Spinal cord (tissue), 10 donors: ENCODE measurements at places on chromosomes 1 and 21.

DNA sequence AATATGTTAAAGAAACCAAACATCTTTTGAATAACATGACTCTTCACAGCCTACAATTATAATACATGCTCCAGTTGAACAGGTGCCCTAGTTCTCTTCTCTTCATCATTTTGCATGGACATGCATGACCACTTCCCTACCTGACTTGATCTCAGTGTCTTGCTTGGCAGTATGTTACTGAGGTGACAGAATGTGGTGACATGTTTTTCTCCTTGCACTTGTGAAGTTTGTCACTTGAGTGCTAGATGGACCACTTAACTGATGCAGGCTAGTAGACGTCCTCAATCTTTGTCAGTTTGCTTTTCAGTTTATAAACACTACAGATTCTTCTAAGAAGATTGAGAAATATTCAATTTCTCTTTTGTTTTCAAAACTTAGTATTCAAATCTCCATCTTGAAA is 10.1 kb upstream of the KRTAP13-2 start:
- no peak for DNase-seq

DNA sequence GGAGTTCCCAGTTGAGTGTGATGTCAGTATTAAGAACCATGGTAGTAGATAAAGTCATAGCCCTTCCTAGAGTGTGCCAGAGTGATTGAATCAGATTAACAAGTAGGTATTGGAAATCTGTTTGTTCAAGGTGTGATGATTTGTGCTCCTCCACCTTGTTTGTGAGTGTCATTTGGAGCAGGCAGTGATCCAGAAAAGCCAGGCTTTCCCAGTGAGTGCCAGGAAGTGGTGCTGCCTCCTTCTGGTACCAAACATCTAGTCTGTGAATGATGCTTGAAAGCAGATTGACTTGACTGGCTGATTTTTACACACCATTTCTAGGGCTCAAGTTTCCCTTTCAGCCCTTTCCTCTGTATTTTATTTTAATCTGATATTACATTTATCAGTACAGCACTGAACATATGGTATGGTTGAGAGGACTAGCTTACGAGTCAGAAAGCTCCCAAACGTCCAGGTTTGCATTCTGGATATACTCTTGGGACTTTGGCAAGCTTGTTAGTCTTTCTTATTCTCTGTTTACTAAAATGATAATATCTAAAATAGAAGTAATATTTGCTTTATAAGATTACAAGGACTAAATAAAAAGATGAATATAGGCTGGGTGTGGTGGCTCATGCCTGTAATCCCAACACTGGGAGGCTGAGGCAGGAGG is 100.7 kb downstream of the PATJ start:
- no peak for DNase-seq

GRCh38 chr1:60765204-60765603 is 317.2 kb upstream of the NFIA start:
- DNase-seq, result no peak

DNA sequence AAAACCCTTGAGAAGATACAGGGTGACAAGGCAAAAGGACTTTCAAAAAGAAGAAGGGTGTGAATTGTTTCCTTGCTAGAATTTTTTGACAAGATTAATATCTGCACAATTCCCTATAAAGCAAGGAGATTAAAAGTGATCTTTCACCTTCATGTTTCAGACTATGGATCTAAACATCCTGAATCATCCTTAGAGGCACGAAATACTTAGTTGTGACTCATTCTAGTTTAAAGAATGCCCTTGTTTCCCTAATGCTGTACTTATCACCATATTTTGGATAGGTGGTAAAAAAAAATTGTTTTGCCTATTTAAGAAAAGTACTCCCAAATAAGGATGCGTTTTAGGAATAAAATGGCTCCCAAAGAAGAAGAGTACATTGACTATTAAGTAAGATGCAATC is 415.1 kb downstream of the LRRIQ3 start:
- DNase-seq, result no peak

DNA sequence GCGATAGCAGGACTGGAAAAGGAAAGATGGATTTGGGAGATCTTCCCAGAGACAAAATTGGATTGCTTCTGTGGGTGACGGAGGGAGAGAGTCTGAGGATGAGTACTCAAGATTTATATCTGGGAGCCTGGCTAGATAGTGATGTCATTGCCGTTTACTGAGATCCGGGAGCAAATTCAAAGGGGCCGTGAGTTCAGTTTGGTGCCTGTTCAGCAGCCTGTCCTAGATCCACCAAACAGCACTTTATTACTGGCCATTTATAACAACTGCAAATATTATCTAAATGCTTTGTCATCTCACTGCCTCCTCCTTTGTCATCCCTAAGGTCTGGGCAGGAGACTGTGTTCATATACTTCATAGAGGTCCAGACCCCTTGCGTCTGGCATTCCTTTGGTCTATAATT is 29.2 kb downstream of the MAPKAPK2 start:
- DNase-seq, result no peak

DNA sequence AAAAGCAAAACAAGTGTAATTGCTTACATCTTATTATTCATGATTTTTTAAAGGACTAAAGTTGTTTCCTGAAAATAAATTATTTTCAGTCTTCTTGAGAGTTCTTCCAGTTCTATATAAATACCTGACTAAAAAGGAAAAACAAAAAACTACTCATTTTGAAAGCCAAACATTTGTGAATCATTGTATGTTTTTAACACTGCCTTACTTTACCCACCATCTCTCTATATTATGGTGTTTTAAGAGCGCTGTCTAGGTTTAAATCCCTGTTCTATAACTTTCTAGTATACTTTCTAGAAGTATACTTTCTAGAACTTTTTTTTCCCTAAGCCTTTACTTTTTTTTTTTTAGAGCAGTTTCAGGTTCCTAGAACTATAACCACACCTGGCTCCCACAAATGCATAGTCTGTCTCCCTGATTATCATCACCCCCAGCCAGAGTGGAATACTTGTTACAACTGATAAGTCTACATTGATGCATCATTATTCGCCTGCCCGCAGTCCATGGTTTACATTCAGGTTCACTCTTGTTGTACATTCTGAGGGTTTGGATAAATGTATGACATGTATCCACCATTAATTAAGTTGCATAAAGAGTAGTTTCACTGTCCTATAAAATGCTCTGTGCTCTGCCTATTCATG is 9.8 kb downstream of the RSBN1 start:
- DNase-seq, result no peak

- no peak for DNase-seq
Observed at GRCh38 chr1:80403471-80403893, 1397.0 kb upstream of the ADGRL4 start.

DNA sequence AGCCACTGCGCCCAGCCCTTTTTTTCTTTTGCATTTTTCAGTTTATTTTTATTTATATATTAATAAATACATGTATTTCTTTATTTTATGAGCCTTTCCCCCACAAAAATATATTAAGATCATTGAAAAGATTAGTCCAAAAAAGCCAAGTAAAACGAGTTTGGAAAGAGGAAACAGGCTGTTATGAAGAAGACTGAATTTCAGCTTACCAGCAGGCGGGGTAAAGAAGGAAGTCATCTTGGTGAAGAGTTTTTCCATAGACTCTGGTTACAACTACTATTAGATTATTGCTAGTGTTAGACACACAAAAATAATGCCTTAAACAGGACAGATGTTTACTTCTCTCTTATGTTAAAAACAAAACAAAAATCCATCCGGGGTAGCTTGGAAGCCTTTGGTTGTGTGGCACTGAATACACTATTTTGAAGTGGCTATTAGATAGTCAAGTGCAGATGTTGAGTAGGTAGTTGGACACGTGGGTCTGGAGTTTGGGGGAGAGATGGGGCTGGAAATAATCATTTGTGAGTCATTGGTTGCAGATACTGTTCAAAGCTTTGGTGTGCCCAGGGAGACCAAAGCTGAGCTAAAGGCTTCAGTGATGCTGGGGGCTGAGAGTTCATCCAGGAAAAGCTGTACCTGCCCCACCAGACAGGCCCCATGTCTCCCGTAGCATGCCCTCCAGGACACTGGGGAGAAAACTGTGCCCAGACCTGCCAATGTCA is 8.7 kb upstream of the LRRC71 start:
- no peak for DNase-seq

- DNase-seq, result no peak
Observed at GRCh38 chr1:219317762-219318353, 144.2 kb downstream of the LYPLAL1 start.

GRCh38 chr1:65434760-65435159 is 14.3 kb downstream of the LEPR start:
- DNase-seq, result no peak

DNA sequence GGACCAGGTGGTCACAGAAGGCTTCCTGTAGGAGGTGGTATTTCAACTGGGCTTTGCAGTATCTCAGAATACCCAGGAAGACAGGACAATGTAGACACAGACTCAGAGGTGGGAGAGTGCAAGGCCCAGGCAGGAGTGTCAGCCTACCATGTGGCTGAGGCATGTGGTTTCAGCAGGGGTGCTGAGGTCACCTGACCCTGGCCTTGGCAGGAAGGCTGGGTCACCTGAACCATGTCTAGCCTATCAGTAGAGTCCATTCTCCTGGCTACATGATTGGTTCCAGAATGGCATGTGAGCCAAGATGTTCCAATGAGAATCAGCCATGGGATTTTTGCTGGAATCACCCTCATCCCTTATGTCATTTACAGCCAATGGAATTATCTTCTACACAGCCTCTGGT is 169.4 kb downstream of the ACTL8 start:
- no peak for DNase-seq

- DNase-seq, result no peak
Observed at GRCh38 chr1:22795366-22795714, 84.7 kb downstream of the EPHB2 start.

DNA sequence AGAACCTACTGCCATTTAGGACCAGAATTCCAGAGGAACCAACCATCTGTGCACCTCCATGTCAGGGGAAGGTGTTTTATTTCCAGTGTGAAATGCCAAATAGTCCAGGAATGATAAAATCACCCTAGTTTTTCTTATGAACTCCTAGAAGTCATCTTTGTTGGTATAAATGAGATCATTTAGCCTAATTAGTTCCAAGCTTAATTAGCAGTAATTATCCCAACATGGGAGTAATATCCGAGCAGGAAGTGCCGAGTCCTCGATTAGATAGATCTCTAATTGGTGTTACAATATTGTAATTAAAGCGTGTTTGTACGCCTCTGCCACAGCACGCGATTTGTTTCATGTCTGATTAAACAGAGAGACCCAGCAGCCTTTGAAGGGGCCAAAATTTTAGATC is 33.1 kb downstream of the BCL9 start:
- no peak for DNase-seq

DNA sequence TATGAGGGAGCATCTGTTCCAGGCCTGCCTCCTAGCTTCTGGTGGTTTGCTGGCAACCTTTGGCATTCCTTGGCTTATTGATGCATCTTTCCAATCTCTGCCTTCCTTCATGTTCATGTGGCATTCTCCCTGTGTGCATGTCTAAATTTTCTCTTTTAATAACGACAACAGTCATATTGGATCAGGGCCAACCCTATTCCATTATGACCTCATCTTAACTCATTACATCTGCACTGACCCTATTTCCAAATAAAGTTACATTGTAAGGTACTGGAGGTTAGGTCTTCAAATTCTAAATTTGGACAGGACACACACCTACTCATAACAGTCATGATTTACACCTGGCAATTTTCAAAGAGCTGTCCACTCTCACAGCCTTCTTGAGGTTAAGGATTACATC is 117.2 kb upstream of the FGGY start:
- DNase-seq, result no peak

- no peak for DNase-seq
Observed at GRCh38 chr1:41895552-41895951, 23.2 kb downstream of the HIVEP3 start.

GRCh38 chr1:173688300-173688699 is 18.6 kb upstream of the ANKRD45 start:
- DNase-seq, result no peak

GRCh38 chr1:10540277-10541005 is 65.7 kb downstream of the PEX14 start:
- DNase-seq, result no peak

GRCh38 chr1:1351511-1352427 is 2.6 kb upstream of the DVL1 start:
- no peak for DNase-seq
